ENCODE measurements at places on chromosomes 16 and 17. TPM values are rescaled to one million over a fixed set of nuclear protein-coding genes. Genes with fewer than 3 reads are reported as not detected.

The KRT24 gene
- total RNA-seq, result not detected

GRCh38 chr17:5715478-5715877 lies 131.2 kb upstream of the NLRP1 start:
- no peak for DNase-seq
- H3K4me3 ChIP-seq, result no peak overlapping the region
- no peaks in the 10 kb centered on the region for H3K4me1 ChIP-seq
- H3K27me3 ChIP-seq, result no peaks in the 10 kb centered on the region

GRCh38 chr16:27828671-27829070 lies 234.8 kb downstream of the GSG1L start:
- H3K4me3 ChIP-seq, result no peak overlapping the region
- H3K36me3 ChIP-seq, result no peaks in the 10 kb centered on the region
- H3K27ac ChIP-seq, result no peak overlapping the region
- no peaks in the 10 kb centered on the region for H3K4me1 ChIP-seq
- no peak for DNase-seq

DNA sequence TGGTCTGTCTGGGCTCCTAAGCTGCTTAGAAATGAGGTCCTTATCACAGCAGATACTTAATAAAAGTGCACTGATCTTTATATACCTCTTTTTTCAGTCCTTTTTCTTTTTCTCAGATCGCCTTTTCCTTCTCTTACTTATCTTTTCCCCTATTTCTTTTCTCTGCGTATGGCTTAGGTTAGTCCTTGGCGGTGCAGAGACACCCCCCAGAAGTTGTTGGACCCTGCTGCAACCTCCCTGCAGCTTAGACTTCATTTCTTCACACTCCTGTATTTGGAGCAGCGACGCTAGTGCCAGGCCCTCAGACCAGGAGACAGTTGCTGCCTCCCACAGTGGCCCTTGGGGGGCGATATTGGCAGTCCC lies 67.6 kb downstream of the CENPV start:
- peaks cover 38% of the 10 kb centered on the region for H3K4me1 ChIP-seq
- DNase-seq, result no peak
- no peaks in the 10 kb centered on the region for H3K36me3 ChIP-seq
- H3K4me3 ChIP-seq, result peak overlapping the region; percentile 35
- no peaks in the 10 kb centered on the region for H3K27me3 ChIP-seq

DNA sequence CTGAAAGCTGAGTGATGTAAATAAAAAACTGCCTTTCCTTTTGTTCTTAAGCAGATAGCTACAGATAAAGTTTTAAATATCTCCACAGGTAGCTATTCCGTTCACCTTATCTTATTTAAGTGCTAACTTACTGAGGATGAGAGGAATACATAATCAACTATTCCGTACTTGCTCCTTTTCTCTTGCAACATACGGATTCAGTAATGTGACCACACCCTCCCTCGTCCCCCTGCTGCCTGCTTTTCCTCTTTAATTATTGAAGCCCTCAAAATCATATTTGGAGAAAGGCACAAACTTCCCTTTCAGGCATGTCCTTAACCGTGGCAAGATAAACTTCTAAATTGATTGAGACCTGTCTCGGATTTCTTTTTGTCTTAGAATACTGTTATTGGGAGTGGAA lies 101.4 kb downstream of the MAP2K4 start:
- H3K4me3 ChIP-seq, result no peak overlapping the region
- no peaks in the 10 kb centered on the region for H3K27me3 ChIP-seq
- H3K36me3 ChIP-seq, result no peaks in the 10 kb centered on the region
- H3K4me1 ChIP-seq, result peaks cover 6% of the 10 kb centered on the region
- DNase-seq, result no peak

Measured in tibial nerve (tissue), 4 donors.